ENCODE measurements at places on chromosomes 3 and 15.

GRCh38 chr3:48661501-48662144 lies 1.1 kb downstream of the CELSR3 start:
- peak; percentile 88 for DNase-seq

GRCh38 chr3:4641863-4642563 lies 148.9 kb downstream of the ITPR1 start:
- DNase-seq, result no peak

DNA sequence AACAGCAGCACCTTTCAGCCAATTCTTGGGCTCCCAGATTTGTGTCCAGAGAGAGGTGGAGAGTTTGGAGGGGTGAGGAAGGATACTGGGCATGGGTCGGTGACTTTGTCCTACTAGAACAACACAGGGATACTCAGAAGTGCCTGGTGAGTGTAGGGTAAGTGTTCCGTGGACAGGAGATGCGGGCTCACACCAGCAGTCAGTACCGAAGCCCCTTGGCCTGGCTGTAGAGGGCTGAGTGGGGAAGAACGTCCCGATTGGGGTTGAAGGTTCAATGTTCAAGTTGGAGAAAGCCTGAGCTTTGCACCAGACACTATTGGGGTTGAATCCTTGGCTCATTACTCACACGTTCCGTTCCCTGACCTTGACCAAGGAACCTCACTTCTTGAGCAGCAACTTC lies 40.8 kb upstream of the SLC6A11 start:
- no peak for DNase-seq

GRCh38 chr3:128433837-128434165 lies 32.9 kb downstream of the DNAJB8 start:
- no peak for DNase-seq

- DNase-seq, result no peak
Measured at GRCh38 chr3:20739814-20740213, 553.8 kb upstream of the SGO1 start.

DNA sequence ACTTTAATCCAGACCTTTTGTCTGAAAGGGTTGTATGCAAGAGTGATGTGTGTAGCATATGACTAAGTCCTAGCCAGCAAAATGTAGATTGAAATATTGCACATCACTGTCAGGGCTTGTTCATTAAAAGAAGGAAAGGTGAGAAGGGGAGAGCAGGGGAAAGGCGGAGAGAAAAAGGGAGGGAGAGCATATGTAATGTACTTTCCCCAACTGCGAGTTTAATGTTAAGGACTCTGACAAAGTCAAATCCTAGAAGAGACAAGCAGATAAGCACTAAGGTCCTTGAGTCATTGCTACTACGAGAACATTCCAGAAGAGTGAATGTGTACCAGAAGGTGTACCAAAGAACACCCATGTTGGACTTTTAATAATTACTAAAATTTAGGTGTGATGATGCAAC lies 1336.7 kb downstream of the NSUN3 start:
- no peak for DNase-seq

DNA sequence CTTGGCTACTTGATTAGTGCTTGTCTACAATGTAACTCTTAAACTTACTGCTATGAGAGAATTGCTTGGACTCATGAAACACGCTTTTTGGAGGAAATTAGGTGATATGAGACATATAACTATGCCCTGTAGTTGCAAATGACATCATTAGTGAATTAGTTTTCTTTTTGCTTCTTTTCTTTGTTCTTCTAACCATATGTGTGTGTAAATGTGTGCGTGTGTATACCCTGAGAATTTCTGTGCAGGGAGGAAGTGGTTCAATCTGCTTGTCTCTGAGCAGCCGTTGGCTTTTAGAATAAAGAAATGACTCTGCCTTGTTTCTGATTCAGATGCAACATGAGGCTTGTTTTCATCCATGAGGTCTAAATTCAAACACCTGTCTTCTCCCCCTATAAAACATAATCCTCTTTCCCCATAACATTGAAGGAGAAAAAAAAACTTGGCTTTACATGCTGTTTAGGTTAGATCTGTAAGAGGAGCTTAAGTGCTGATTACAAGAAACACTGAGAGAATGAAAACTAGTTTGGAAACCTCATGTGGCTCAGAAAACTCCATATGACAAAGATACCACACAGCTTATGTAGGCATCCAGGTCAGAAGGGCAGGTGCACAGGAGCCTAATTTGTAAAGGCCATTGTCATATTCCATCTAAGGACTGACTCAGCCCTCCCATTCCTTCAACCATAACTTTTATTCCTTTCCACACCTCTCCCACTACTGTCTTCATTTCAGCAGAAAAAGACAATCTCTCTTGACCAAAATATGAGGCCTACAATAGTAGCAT lies 30.5 kb upstream of the BLM start:
- DNase-seq, result no peak

- DNase-seq, result no peak
Measured at GRCh38 chr15:91196768-91197167, 96.7 kb downstream of the SV2B start.

- no peak for DNase-seq
Measured at GRCh38 chr15:77059786-77060361, 11.0 kb downstream of the TSPAN3 start.

DNA sequence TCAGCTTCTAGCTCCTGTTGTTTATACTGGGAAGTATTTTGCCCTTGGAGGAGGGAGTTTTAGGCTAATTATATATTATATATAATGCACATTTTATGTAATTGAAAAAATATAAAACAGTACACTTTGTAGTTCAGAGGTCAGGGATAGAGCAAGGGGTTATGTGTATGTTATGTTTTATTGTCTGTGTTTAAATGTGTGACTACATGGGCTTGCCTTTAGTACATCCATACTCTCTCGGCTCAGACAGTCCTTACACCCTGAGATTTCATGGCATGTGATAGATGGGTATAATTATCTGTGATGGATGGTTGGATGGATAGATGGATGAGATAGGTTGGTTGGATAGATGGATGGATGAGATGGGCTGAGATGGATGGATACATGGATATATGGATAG lies 17.4 kb upstream of the ST3GAL6 start:
- DNase-seq, result no peak

DNA sequence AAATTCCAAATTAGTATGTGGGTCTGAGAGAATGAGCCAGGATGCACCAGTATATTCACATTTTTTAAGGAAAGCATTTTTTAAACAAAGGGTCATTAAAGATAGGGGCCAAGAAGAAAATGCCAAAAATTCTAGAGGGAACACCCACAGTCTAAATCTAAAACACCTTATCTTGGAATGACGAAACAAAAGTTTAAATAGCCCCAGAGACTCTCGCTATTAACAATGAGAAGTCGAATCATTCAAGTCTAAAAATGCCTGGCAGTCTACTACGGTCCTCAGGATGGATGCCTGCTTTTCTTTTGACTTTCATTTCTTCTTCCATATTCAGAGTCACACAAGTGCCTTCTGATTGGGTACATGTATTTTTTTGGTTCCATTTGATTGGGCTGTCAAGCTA lies 66.3 kb downstream of the SSUH2 start:
- no peak for DNase-seq

GRCh38 chr15:74041311-74041756 lies 41.0 kb downstream of the GOLGA6A start:
- DNase-seq, result no peak

- no peak for DNase-seq
Measured at GRCh38 chr3:135216659-135217058, 421.6 kb downstream of the EPHB1 start.

DNA sequence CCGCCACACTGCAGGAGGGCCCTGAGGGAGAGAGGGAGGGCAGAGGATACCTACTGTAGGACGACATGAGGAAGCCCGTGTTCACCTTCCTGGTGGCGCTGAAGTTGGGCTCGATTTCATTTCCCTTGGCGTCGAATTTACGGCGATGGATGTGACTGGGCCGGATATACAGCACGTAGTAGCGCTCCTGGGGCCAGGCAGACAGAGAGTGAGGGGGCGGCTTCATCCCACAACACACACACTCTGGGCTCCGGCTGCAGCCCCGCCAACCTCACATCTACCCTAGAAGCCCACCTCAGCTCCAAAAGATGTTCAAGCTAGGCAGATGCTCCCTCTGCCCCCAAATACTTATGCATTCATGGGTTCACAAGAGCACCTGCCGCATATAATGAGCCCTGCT lies 4.5 kb downstream of the ARPIN start:
- DNase-seq, result no peak

DNA sequence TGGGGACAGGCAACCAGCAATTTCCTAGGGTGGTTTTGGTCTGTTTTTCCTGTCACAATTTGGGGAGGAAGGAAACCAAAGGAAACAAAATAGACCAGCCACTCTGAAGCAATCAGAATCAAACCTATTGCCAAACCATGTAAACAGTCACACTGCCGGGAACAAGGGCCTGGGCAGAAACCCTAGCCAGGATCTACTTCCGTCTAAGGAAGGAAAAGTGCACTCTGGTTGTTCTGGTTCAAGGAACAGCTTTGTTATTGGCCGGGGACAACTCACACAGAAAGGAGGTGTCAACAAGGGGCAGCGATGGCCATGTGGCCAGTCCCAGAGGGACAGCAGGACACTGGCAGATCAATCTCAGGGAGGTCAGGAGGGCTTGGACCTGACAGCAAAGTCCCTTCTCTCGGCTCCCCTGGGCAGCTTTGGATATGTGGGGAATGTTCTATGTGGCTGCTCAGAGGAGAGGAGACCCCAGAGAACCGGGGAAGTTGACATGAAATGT lies 17.5 kb upstream of the RAD18 start:
- no peak for DNase-seq

- no peak for DNase-seq
Measured at GRCh38 chr3:131033480-131034080, 6.9 kb downstream of the NEK11 start.

DNA sequence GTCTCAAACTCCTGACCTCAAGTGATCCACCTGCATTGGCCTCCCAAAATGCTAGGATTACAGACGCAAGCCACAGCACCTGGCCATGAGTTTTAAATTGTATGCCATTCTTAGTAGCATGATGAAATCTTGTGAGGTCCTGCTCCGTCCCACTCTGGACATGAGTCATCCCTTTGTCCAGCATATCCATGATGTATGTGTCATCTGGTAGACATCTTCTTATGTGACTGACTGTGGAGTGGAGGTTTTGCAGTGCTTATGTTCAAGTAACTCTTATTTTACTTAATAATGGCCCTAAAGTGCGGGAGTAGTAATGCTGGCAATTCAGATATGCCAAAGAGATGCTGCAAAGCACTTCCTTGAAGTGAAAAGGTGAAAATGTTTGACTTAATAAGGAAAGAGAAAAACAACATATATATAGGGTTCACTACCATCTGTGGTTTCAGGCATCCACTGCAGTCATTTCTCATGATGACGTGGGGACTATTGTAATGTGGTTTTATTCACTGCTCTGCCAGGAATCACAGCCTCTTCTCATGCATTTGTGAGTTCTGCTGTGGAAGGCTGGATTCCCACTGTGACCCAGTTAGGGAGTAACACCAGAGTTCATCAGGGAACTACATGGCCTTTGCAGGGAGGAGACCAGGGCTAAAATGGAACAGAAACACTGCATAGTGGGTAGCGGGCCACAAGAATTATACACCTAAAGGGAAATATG lies 204.6 kb upstream of the STRIT1 start:
- no peak for DNase-seq

DNA sequence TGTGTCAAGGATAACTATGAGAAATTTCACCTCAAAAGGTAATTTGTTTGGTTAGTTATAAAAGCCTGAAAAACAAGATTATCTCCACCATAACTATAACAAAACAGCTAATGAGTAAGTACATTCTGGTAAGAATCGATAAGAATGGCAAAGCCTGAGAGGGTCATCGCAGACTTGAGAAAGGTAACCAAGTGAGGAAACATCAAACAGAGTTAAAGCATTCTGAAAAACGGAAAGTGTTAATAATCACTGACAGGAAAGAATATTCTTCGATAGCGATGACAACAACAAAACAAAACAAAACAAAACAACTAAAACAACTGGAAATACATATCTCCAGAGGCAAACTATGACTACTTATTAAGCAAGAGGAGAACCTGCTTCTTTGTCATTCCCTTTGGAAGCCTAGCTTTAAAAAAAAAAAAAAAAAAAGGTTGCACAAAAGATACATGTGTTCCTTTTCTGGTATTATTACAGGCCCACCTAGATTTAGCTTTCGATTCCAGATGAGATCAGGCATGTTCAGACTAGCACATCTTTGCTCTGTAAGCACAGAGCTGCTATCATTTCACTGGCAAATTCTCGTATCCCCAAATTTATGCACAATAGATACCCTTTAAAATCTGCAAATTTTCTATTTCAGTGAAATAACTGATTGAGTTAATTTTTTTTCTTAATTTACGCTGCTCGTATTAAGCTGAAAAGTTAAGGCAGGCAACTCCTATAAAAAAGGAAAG lies 155.6 kb downstream of the TIGIT start:
- no peak for DNase-seq

Data from activated T-cell treated with anti-CD3 and anti-CD28 coated beads, Interleukin-2, amount 50 U/mL, for 24 hours (primary cell).